ENCODE measurements at places on chromosomes 5 and 9. TPM values are rescaled to one million over a fixed set of nuclear protein-coding genes. Genes with fewer than 3 reads are reported as not detected.

DNA sequence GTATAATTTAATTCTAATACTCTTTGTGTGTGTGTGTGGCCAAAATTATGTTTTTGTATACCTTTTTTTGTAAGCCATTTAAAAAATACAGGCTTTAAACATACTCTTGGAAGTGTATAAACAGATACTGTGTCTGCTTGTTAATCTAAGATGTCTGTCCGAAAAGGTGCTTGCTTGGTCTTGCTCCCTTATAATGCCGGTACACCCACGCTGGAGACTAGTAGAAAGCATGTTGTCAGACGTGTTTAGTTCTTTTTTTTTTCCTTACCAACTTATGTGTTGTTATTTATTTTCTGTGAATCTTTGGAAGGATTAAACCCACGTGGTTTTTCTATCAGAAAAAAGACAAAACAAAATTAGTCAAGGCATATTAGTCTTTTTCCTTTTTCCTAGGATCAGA, 9.5 kb downstream of the GAPVD1 start:
- DNase-seq = no peak

PTPRD gene
- 30.8 TPM for total RNA-seq

DNA sequence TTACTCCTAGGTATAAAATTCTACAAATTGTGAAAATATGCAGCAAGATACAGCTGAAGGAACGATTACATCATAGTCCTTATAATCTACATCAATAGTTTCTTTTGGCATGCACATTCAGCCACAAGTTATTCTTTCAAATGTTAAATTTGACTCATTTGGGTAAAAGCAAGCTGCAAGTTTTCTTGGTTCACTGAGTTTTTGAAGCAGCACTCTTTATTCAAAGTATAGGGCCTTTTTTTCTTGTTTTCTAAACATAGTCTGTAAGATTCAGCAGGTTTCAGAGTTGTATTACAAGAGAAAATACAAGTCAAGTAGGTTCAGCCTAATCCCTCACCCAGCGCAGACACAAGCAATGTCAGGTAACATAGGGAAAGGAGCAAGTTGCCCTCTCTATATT, 981.5 kb downstream of the PTPRD start:
- no peak for DNase-seq

DNA sequence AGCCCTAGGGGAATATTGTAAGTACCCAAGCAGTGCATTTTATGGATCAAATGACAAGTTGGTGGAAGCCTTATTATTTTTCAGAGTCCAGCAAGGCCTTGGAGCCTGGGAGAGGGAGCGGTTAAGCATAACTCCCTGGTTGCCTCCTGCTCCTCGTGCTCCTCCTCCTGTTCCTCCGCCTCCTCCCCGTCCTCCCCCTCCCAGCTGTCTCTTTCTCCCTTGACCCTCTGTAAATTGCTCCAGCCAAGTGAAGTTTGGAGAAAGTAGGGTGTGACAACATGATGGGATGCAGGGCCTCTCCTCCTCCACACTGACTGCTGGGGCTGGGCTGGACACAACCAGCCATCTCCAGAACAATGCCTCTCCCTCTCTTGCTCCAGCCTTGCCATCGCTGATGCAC, 586.9 kb downstream of the CCDC171 start:
- no peak for DNase-seq

DNA sequence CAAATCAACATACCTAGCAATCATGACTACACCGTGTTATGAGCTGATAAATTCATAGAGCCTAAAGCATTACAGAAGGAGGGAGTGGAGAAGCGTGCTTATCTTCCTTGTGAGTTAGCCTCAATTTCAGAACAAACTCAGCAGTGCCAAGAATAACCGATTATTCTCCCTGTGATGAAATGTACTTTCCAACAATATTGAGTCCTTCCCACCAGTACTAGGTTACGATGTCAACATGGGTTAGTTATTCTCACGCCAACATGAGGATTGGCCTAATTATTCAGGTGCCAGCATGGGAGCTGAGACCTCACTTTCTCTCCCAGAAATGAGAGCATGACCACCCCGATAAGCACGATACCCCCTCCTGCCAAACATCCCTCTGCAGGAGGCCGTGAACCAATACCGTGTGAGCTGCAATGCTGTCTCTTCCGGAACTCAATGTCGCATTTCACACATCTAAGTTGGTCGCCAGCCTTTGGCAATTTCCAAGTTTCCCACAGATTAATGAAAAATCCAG, 193.7 kb downstream of the ENC1 start:
- DNase-seq = no peak

DNA sequence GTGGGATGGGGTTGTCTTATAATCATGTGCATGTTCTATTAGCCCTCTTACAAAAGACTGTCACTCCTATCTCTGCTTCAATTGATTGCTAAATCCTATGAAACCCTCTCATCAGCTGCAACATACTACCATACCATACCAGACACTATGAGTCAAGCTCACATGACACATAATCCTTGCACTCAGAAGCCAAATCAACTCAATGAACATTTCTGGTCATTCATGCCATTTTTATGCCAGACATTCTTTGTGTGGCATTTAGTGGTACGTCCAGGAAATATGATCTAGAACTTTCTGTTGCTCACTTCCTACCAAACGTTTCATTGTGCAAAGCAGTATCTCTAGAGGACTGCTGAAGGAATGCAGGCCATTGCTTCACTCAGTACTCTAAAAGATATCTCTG, 159.2 kb upstream of the GNA14 start:
- DNase-seq = no peak

GRCh38 chr5:170451747-170452365, 52.0 kb upstream of the KCNIP1 start:
- no peak for DNase-seq

DNA sequence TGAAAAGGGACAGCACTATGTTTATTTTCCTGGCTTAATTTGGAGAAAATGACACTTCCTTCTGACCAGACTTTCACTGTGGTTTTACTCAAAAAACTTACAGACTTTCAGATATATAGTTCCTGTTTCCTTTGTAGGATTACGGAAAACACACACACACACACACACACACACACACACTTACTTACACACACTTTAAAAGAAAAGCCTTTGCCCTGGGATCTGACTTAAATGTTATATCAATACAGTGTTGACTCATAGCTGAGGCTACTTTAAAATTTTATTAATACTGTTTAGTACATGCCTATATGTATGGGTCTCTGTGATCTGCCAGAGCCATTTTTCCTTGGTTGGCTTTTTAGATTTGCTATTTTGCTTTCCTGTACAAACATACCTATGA, 758.3 kb downstream of the DNAH5 start:
- no peak for DNase-seq

UGT3A2 gene
- total RNA-seq = not detected

DNA sequence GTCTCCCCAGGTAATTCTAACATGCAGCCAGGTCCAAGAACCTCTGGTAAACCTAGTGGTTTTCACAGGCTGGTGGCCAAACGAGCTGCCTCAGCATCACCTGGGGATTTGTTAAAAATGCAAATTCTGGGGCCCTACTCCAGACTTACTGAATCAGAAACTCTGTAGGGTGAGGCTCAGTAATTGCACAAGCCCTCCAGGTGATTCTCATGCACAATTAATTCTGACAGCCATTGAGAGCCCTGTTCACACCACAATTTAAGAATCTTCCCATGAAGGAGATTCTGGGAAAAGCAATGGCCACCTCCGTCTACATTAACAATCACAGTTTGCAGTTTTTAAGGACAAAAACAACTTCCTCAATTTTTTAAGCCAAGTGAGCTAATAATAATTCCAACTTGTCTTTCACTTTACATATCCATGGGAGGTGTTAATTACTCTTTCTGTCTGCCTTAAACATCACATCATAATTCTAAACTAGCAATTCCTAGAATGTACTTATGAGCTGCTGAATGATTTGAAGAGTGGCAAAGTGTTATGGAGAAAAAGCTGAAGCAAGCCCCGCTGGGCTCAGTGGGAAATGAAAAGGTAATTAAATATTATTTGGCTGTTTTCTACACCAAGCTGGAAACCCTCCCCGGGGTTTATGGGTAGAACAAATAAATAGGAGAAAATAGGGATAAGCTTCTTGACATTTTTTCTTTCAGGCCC, 70.0 kb downstream of the GLDC start:
- DNase-seq = no peak

CEP72 gene
- total RNA-seq = 13.2 TPM

ARID3C gene
- not detected for total RNA-seq

GRCh38 chr9:137319011-137319738, 17.1 kb upstream of the NRARP start:
- no peak for DNase-seq

- DNase-seq = no peak
Observed at GRCh38 chr9:81191222-81191621, 498.1 kb downstream of the TLE1 start.

DNA sequence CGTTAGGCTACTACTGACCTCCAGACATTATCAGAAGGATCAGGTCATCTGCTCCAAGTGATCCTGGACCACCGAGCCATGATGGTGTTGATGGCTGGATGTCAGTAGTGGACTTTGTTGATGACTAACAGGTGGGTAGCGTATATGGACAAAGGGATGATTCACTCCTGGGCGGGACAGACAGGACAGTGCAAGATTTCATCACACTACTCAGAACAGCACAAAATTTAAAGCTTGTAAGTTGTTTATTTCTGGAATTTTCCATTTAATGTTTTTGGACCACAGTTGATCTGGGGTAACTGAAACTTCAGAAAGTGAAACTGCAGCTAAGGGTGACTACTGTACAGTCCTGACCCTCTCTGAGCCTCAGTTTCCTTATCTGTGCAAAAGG, 12.7 kb downstream of the PDGFRB start:
- no peak for DNase-seq

GRCh38 chr9:33884856-33885701, 68.1 kb downstream of the UBE2R2 start:
- DNase-seq = no peak

PRDM9 gene
- not detected for total RNA-seq

TXNDC8 gene
- not detected for total RNA-seq

SLCO6A1 gene
- not detected for total RNA-seq

GRCh38 chr5:58825899-58826298, 243.0 kb downstream of the RAB3C start:
- DNase-seq = no peak

DNA sequence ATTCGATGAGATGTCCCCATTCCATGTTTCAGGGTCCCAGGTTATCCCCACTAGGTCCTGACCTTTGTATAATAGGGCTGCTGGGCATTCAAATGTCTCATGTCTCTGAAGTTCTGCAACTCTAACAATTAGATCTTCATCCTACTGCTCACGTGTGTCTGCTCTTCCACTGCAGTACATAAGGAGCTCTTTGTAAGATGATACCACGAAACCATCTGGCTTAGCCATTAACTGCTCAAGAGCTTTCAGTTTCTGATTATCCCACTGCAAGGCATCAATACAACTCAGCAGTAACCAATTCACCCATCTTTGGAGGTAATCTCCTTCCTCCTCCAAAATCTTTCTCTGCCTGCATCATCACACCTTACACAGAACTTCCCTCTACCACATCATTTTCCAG, 49.9 kb upstream of the PPP2CA start:
- no peak for DNase-seq

DNA sequence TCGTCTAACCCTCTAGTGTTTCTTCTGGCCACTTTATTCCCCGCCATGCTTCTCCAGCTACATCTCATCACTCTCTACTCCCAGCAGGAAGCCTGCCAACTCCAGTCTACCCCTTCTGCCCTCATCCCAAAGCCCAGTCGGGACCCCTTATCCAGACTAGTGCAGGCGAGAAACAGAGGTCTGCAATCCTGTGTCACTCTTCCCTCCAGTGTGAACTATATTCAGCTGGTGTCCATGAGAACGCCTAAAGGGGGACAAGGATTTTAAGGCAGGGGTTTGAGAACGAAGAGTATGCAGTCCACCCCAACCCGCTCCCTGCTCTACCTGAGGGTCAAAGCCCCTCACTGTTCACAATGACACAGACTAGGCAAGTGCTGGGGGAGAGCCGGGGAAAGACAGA, 41.7 kb upstream of the GABRP start:
- DNase-seq = no peak

- no peak for DNase-seq
Observed at GRCh38 chr9:98834386-98834785, 26.9 kb downstream of the GALNT12 start.

ATP6V0E1 gene
- total RNA-seq = 326 TPM

DNA sequence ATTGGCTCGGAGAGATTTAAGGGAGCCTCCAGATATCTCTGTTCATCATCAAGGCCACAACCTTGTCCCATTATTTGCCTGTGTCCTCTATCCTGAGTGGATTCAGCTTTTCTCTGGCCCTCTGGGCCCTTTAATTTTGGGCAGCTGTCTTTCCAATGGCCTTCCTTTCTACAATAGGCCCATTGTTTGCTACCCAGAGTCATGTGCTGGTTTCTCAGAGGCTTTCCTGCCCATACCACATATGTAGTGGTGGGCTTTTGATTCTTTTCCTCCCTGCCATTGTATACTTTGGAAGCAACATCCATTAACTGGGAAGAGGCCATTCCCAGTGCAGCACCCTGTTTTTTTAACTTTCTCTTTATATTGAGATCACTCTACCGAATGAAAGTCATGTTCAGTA, 233.9 kb upstream of the SGCD start:
- no peak for DNase-seq

- no peak for DNase-seq
Observed at GRCh38 chr5:120678279-120678678, 214.2 kb downstream of the PRR16 start.

DNA sequence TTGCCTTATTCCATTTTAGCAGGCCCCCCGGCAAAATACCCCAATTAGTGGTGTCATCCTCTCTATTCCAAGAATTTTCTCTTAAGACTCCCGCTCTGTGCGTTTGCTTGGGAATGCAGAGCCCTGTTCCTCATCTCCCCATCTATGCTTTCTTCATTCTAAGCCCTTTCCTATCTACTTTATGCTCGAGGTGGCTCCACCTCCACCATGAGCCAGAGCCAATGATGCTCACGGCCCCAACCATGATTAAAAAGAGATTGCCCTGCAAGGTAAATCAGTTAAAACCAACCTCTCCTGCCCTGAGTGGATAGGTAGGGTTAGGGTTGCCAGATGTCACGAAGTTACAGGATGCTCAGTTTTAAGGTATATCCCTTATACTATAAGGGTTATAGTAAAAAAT, 677 bp upstream of the TXNDC15 start:
- DNase-seq = no peak

DNA sequence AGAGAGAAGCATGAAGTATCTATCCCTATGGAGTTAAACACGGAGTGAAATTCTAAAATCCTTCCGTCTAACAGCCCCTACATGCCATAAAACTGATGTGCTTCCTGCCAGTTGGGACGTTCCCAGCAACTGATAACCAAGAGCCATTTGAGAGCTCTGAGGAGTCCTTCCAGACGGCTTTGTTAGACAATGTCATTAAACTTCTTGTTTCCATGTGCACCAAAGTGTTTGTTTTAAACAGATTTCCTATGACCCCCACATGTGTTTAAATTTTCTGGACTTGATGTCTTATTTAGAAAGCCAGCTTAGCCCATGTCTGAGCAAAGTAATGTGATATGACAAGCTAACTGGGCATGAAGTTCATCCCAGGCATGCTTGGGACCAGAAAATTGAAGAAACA, 57.2 kb upstream of the LPAR1 start:
- no peak for DNase-seq

Measured in upper lobe of right lung (tissue), 1 donor.